Activated naive CD4-positive, alpha-beta T cell treated with anti-CD3 and anti-CD28 coated beads for 36 hours (primary cell): ENCODE measurements at places on chromosomes 6 and 20.
A peak's percentile ranks its signal among the peaks of the same experiment; 100 is the strongest.

DNA sequence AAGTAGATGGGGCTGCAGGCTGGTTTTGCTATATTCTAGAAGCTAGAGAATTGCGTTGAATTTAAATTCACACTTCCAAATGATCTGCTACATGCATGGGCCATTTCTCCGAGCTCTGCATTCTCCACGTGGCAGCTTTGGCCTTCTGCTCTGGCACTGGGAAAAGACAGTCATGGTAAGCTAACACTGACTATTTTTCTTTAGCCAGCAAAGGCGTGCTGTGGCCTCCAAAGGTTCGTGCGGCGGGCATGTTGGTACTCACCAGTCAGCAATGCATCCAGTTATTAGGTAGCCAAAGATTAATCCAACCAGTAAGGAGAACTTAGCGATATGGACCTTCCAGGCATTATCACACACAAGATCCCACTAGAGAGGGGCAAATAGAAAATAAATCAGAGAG, 41.4 kb downstream of the SLC22A23 start:
- DNase-seq = no peak

GRCh38 chr20:59334651-59335300, 34.4 kb downstream of the EDN3 start:
- DNase-seq = no peak

DNA sequence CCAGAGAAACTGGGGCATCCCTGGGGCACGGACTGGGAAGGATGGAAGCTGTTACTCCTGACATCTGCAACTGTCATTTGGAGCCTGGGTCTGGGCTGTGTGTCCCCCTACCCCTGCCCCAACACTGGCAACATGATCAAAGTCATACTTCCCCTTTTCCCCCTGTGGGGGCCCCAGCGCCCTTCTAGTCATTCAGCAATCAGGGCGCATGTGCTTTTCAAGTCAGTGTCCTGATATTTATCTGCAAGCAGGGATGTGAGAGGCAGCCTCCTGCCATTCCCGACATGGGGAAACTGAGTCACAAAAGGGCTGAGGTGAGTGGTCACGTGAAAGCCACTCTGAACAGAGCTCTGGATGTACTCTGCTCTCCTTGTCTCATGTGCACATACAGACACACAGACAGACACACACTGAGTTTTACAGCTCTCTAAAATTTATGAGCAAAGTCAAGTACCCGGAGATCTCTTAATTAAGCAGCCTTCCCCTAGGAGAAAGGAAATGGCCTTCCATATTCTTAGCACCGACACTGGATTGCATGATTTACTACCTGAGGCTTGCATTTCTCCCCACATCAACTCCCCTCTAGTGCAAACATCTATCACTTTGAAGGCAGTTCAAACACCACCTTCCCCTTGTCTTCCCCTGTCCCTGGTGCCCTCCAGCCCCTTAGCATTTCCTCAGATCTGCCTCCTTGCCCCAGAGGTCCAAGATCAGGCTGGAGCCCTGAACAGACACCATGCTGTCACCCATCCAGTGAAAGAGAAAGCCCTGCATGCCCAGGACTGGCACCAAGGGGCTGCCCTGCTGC, 170.7 kb downstream of the CDC5L start:
- no peak for DNase-seq

DNA sequence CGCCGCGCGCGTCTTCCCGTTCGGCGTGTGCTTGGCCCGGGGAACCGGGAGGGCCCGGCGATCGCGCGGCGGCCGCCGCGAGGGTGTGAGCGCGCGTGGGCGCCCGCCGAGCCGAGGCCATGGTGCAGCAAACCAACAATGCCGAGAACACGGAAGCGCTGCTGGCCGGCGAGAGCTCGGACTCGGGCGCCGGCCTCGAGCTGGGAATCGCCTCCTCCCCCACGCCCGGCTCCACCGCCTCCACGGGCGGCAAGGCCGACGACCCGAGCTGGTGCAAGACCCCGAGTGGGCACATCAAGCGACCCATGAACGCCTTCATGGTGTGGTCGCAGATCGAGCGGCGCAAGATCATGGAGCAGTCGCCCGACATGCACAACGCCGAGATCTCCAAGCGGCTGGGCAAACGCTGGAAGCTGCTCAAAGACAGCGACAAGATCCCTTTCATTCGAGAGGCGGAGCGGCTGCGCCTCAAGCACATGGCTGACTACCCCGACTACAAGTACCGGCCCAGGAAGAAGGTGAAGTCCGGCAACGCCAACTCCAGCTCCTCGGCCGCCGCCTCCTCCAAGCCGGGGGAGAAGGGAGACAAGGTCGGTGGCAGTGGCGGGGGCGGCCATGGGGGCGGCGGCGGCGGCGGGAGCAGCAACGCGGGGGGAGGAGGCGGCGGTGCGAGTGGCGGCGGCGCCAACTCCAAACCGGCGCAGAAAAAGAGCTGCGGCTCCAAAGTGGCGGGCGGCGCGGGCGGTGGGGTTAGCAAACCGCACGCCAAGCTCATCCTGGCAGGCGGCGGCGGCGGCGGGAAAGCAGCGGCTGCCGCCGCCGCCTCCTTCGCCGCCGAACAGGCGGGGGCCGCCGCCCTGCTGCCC, 1.1 kb downstream of the SOX4 start:
- DNase-seq = peak; percentile 42

DNA sequence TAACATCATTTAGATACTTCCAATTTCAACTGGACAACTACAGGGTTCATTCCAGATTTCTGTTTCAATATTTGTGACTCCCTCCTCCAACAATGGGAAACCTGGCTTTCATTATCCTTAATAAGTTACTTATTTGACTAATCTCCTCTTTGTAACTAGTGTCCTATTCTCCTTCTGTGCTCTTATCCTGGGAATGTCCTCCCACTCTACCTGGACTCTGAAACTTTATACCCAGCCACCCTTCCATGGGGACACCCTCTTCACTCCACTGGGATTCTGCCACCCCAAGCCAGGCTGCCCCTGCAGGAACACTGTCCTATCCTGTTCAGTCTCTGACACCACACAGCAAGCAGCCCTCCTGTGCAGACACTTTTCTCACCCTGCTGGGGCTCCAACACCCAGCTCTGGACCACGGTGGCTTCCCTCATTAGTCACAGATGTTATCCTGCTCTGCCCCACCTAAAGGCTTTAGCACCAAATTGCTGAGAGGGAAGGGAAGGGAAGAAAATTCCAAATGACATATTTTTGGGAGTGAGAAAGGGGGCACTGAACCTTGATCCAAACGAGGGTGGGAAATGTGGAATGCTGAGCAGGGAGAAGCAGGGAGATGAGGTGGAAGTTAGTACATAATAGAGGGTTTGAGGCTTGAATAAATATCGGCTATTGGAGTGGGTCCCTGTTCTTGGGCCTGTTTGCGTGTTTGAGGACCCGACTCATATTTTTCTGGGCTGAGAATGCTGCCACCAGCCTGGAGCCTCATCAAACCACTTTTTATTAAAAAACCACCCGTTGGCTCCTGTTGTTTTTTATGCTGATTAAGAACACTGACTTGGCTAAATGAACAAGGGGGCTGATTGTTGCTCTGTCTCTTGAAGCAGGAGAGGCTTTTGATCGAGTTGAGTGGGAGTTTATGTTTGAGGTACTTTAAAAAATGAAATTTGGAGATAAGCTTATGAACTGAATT, 54.0 kb upstream of the AKIRIN2 start:
- DNase-seq = no peak

DNA sequence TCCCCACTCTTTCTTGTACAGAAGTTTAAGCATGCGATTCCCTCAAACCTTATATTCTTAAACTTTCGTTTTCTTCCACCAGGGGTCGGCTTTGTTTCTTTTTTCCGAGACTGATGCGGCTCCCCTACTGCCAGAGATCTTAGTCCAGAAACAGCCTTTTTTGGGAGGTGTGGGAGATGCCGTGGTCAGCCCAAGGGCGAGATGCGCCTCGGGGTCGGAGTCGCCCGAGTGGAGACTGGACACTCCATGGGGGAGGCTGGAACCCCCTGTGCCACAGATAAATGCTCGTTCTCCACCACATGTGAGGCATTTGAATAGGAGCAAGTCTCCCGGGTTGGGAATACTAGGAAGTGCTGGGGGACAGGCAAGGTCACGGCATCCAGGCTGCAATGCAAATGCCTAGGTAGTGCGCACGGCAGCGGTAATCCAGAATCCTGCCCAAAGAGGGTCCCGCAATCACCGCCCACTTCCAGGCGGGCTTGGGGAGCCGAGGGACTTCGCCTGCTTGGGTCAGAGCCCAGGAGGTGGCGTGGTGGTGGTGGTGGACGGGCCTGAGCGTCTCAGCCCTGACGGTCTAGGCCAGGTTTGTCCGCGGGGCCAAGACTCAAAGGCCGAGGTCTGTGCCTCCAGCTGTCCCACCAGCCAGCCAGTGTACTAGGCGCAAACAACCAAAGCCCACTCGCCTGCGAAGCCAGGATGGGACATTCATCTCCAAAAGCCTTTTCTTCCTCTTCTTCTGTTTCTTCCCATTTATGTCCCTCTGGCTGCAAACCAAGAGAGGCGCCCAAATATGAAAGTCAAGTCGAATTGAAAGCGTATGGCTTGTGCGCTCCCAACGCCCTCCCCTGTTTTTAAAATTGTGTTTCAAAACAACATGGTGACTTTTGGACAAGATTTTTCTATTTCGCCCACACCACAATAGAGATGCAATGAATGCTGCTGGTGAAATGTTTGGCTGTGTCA, 39.3 kb upstream of the OSTM1 start:
- DNase-seq = no peak
